ENCODE measurements at places on chromosomes 3 and 15.

- DNase-seq: no peak
These were observed 27.4 kb upstream of the SRGAP3 start for GRCh38 chr3:9276761-9277370.

GRCh38 chr3:112814266-112814665 lies 32.4 kb downstream of the CD200R1L start:
- DNase-seq: peak; percentile 35

DNA sequence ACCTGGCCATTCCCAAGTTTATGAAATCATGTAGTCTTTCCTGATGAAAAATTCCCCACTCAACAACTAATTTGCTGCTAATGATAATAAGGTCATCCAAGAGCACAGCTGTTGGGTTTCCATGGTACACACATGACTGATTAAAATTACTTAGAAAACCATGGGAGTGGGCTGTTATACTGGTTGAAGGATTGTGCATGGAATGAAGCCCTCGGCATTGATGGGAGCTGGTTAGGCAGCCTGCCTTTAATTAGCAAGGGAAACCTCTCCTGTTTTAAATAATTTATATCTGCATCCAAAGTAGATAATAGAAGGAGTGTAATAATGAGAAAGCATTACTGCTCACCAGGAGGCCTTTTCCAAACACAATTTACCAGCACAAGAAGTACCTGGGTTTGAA lies 235.1 kb upstream of the CFAP20DC start:
- DNase-seq: no peak

DNA sequence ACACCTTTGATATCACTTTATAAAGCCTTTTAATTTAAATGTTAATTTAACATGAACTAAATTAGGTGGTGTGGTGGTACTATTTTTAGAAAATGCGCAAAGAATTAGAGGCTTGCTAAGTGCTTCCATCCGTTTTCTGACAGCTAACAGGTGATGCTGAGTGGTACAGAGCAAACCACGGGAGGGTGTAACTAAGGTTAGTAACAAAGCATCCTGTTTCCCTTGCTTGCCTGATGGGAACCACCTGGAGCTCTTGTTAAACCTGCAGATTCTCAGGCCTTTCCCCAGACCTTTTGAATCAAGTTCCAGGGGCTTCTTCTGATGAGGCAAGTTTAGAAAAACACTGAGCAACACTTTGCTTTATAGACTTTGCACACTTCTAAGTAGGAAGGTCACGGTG lies 101.0 kb downstream of the ATG7 start:
- DNase-seq: no peak

GRCh38 chr15:31273258-31273941 lies 53.2 kb upstream of the KLF13 start:
- no peak for DNase-seq

DNA sequence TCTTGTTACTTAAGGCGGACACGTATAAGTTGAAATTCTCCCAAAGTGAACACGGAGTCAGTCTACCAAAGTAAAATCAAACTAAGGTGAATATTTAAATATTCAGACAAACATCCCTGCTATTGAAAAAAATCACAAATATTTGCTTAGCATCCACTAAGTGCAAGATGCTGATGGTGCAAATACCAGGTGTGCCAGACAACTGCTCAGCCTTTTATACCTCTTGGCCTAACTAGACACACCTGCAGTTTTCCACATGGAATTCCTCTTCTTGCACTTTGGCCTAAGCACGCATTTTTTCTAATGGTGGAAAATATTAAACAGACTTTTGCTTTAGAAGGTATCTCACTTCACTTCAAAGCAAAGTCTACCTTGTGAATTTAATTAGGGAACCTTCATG lies 84.1 kb upstream of the ICE2 start:
- no peak for DNase-seq

DNA sequence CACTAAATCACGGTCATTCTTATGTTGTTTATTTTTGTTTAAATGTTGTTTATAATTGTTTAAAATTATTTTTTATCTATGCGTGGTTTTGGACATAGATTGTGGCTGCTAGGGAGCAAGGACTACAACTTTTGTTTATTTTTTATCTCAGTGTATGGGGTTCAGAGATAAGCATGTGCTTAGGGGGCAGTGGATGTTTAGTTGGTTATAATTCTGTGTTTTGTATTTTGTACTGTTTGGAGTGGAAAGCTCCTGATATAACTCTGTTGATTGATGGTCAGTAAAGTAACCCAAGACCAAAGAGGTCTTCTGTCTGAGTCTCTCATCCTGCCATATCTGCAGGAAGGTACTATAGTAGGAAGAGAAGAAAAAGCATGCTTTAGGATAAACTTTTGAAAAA lies 36.5 kb upstream of the NPHP3 start:
- DNase-seq: no peak

DNA sequence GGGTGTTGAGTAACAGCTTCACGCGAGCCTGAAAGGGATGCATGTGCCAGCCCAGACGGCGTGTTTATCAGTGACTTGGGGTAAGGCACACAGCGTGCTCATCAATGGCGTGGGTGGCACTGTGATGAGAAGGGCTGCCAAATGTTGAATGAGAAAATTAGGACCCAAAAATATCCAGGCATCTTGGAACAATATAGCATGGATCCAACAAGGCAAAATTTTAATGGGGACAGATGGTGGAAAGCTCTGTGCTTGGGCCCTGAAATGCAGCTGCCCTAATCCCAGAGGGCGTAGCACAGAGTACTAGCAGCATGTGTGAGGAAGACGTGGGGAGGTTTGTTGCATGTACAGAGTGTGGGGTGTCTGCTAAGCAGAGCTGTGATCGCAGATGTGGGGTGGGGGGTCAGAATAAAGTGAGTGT lies 48.9 kb downstream of the SSUH2 start:
- DNase-seq: no peak

- no peak for DNase-seq
These were observed 680 bp downstream of the IFT122 start for GRCh38 chr3:129440618-129441190.

GRCh38 chr3:10489746-10490483 lies 15.5 kb downstream of the ATP2B2 start:
- no peak for DNase-seq

DNA sequence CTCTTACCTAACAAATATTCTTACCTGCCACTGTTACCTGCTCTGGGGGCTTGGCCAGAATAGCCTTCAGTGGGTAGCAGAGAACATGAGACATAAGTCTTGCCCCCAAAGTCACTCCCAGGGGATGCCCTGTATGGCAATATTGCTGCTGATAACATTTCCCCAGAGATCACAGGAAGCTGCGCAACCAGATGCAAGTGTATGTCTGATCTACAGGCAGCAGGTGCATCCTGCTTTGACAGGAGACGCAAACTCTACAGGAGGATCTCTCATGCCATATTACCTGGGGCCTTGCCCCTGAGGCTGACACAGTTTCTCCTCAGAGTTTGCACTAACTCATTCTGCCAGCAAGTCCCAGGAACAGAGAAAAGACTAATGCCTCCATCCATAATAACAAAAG lies 174.4 kb upstream of the LPP start:
- no peak for DNase-seq

- no peak for DNase-seq
These were observed 26.3 kb downstream of the NDUFB4 start for GRCh38 chr3:120622457-120622856.

- no peak for DNase-seq
These were observed 63.2 kb upstream of the RAD18 start for GRCh38 chr3:9026320-9027045.

GRCh38 chr15:59543721-59544547 lies 67.6 kb upstream of the GCNT3 start:
- no peak for DNase-seq

GRCh38 chr3:27861046-27862036 lies 139.2 kb upstream of the EOMES start:
- no peak for DNase-seq

- no peak for DNase-seq
These were observed 99.2 kb upstream of the MEIS2 start for GRCh38 chr15:37199545-37199944.

DNA sequence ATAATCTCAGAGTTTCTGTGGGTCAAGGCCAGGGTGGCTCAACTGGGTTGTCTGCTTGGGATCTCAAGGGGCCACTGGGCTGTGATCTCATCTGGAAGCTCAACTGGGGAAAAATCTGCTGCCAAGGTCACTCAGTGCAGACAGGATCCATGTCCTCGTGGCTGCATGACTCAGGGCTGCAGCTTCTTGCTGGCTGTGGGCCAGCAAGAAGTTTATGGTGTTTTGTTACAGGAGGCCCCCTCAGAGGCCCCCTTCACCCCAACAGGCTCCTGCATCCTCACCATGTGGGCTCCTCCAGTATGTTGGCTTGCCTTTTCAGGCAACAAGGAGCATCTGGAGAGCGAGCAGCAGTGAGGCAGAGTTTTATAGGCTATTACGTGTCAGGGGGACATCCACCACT lies 14.6 kb downstream of the OCA2 start:
- no peak for DNase-seq
